ENCODE measurements at places on chromosomes 3 and 15.

GRCh38 chr3:57792198-57792597 is 36.1 kb downstream of the SLMAP start:
- H3K4me1 ChIP-seq = peaks cover 8% of the 10 kb centered on the region
- DNase-seq = no peak
- no peak overlapping the region for H3K4me3 ChIP-seq
- no peaks in the 10 kb centered on the region for H3K27me3 ChIP-seq
- no peak overlapping the region for H3K27ac ChIP-seq

- peak overlapping the region; percentile 66 for H3K4me3 ChIP-seq
- H3K27ac ChIP-seq = no peak overlapping the region
- peak; percentile 42 for DNase-seq
- no peaks in the 10 kb centered on the region for H3K36me3 ChIP-seq
Observed at GRCh38 chr3:184261854-184262763, 756 bp upstream of the CAMK2N2 start.

GRCh38 chr3:108329947-108330346 is 33.6 kb downstream of the HHLA2 start:
- no peaks in the 10 kb centered on the region for H3K27me3 ChIP-seq
- DNase-seq = no peak
- H3K36me3 ChIP-seq = no peaks in the 10 kb centered on the region
- no peaks in the 10 kb centered on the region for H3K4me1 ChIP-seq
- no peak overlapping the region for H3K27ac ChIP-seq

GRCh38 chr3:43296565-43296964 is 10.2 kb downstream of the SNRK start:
- DNase-seq = peak; percentile 58
- no peak overlapping the region for H3K4me3 ChIP-seq
- no peaks in the 10 kb centered on the region for H3K27me3 ChIP-seq
- peak overlapping the region; percentile 13 for H3K27ac ChIP-seq
- no peaks in the 10 kb centered on the region for H3K36me3 ChIP-seq

- H3K4me1 ChIP-seq = no peaks in the 10 kb centered on the region
- no peaks in the 10 kb centered on the region for H3K36me3 ChIP-seq
- H3K4me3 ChIP-seq = no peak overlapping the region
- no peak overlapping the region for H3K27ac ChIP-seq
Observed at GRCh38 chr3:187484547-187485295, 116.5 kb downstream of the RTP4 start.

- no peaks in the 10 kb centered on the region for H3K4me1 ChIP-seq
- no peak overlapping the region for H3K4me3 ChIP-seq
- peaks cover 9% of the 10 kb centered on the region for H3K27me3 ChIP-seq
- no peak overlapping the region for H3K27ac ChIP-seq
- DNase-seq = no peak
Observed at GRCh38 chr3:127158614-127159229, 34.2 kb upstream of the PRR23E start.

Data from MM.1S (cell line).